ENCODE measurements at places on chromosomes 3 and 15.

GRCh38 chr3:113218681-113219045 lies 7.3 kb downstream of the BOC start:
- ATAC-seq: no peak

GRCh38 chr15:31782951-31783350 lies 247.4 kb upstream of the CHRNA7 start:
- ATAC-seq: no peak

GRCh38 chr15:82039871-82040270 lies 5.9 kb downstream of the MEX3B start:
- no peak for ATAC-seq

DNA sequence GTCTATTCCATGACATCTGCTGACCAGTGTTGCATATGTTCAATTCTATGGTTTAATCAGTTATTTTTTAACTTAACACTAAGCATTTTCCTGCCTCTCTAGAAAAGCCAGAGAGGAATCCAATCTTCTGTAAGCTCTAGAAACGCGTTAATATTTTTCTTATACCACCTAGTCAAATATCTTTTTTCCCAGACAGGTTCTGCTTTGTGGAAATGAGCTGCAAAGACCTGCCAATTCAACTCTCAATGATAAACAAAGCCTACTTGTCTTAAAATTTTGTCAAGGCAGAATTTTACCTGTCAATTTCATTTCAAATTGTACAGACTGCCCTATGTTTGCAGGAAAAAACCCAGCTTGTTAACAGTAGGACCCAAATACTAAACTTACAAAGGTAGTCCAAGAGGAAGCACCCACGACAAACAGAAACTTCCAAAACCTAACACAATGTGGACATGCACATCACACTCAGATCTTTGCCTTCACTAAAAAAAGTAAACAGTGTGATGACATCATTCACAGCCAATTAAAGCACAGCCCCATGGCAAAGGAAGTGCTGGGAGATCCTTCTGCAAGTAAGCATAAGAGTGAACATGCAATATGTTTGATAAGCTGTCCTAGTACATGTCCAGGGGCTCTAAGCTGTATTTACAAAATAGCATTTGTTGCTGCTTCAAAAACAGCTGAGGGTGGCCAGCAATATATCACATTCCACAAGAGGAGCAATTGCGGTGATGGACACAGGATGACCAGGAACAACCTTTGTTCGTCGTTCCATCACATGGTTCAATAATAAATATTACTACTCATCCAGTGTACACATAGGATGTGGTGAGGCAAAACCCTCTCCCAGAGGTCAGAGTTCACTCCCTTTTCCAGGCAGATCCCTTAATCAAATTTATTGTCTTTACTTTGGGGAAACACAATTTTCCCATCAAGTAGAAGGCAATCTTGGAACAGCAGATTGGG lies 139.4 kb upstream of the TSC22D2 start:
- peak; percentile 64 for ATAC-seq

GRCh38 chr15:63043335-63044076 lies 959 bp downstream of the TPM1 start:
- ATAC-seq: no peak

Measured in motor neuron (in vitro differentiated cells).